ENCODE measurements at places on chromosomes 16 and 17.
A peak's percentile ranks its signal among the peaks of the same experiment; 100 is the strongest.

DNA sequence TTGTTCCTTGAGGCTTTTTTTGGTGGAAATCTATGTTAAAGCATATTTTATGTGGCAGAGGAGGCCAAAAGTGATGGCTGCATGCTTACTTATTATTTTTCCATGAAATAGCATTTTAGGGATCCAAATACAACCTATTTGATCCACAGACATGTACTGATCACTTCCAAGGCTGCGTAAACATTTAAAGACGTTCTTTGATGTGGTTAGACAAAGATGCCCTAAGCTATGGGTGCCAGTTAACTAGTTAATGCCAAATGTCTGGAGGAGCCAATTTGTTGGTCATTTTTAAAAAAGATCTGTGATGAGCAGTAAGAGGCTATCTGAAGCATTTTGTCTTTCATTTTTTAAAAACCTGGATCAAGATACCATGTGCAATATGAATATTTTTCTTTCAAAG lies 17.3 kb upstream of the PRKCA start:
- no peak for DNase-seq

- no peak for DNase-seq
Observed at GRCh38 chr17:49020609-49021008, 23.4 kb downstream of the IGF2BP1 start.

- no peak for DNase-seq
Observed at GRCh38 chr16:23505180-23505665, 5.1 kb downstream of the GGA2 start.

- no peak for DNase-seq
Observed at GRCh38 chr16:59463776-59464175, 729.7 kb upstream of the GOT2 start.

DNA sequence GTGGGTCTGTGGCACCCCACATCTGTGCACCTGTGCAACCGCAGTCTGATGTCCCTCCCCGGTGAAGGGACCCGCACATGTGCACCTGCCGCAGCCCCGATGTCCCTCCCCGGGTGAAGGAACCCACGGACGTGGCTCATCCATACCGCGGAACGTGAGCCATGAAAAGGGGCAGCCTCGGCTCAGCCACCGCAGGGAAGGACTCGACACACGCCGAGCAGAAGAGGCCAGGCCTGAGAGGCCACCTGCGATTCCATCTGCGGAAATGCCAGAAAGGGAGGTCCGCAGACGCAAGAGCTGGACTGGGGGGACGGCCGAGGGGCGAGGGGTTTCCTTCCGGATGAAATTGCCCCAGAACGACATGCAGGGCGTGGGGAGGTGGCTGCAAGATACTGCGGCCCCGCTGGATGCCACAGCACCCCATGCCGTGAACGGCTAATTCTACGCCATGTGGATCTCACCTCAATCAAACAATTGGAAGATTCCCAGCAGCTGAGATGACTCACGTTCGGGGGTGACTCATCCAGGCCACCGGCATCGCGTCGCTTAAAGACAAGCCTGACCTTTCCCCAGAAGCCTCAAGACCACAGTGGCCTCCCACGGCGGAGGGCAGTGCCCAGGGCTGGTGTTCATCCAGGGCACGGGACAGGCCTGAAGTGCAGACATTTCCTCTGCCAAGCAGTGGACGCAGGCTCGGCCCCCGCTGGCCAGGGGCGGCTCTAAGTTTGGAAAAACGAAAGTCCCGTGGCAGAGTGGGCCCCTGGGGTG lies 21.0 kb downstream of the SOX8 start:
- no peak for DNase-seq

- peak; percentile 20 for DNase-seq
Observed at GRCh38 chr17:35889818-35890773, 9.9 kb upstream of the CCL5 start.

DNA sequence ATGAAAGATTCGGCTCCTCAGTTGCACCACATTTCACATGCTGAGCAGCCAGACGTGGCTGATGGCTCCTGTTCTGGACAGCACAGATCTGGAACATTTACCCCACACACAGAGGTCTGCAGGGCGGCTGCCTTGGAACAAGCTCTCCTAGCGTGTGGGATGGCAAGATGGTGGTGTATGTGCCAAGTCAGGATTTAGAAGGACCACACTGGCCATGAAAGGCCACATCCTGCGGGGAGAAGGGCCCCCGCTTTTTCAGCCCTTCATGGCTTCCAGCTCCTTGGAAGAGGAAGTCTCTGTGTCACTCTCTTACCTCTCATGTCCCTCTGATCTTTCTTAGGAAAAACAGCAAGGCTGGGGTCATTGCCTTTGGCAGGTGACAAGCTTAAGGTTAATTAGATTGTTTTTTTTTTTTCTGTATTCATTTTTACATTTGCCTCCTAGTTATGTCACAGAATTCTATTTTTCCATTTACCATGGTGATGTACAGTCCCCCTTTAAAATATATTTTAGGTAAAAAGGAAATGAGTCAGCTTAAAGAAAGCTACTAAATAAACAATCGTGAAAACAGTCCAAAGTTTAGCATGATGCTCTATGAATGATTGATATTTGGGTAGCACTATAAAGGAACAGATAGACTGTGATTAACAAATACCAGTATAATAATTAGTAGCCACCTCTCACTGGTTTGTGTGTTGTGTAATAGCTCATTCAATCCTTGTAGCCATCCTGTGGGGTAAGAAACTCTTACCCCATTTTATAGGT lies 396.6 kb downstream of the CPPED1 start:
- DNase-seq = no peak

- DNase-seq = no peak
Observed at GRCh38 chr17:45888392-45888791, 6.0 kb upstream of the MAPT start.

- no peak for DNase-seq
Observed at GRCh38 chr16:57592591-57593003, 35.8 kb upstream of the ADGRG1 start.

GRCh38 chr17:64115822-64116534 lies 14.0 kb downstream of the ERN1 start:
- DNase-seq = no peak

DNA sequence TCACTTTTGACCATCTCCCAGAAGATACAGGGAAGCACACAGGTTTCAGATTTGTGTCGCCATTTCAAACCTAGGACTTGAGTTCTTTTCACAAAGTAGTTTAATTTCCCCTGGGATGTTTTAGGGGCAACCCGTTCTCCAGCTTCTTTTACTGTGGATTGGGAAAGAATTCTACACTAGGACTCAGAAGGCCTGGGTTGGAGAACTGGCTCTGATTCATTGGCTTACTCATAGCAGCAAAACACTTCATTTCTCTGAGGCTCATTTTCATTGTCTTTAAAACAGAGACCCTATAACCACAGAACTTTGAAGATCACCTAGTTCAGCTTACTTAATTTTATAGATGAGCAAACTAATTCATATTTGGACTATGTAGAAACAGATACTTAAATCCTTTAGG lies 175.9 kb upstream of the SALL1 start:
- DNase-seq = no peak

DNA sequence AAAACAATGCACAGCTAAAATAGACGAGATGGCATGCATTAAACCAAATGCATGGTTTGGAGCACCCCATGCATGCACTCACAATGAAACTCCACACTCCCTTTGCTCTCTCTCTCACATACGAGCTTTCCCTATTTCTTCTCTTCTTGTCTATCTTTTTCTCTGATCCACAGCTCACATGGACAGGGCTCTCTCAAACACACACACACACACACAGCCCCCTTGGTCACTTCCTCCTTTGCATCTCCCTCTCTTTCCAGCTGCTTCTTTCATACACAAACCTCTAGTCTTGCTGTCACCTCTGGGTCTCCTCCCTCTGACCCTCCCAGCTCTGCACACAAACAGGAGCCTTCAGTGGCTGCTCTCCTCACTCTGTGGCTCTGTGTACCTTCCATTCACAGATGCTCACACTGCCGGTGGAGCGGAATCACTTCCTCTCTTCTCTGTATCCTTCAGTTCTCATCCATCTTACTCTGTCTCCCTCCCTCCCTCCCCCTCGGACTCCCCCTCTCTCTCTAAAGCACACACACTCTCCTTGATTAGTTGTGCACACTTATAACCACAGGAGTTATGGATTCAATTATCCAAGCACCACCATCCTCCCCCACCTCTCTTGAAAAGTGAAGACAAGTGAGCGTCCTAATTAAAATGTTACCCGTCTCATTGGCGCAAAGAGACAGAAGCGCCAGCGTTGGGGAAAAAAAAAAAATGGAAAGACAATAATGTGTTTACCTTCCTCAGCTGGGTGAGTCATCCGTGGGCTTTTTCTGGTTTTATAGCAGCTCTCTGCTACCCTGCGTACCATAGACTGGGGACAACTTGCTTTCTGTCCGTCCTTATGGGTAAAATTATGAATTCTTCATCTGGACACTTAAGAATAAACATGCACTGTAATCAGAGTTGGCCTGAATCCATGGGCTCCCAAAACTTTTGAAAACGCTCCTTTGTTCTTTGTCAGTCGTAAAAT lies 90.8 kb downstream of the SHISA6 start:
- no peak for DNase-seq

DNA sequence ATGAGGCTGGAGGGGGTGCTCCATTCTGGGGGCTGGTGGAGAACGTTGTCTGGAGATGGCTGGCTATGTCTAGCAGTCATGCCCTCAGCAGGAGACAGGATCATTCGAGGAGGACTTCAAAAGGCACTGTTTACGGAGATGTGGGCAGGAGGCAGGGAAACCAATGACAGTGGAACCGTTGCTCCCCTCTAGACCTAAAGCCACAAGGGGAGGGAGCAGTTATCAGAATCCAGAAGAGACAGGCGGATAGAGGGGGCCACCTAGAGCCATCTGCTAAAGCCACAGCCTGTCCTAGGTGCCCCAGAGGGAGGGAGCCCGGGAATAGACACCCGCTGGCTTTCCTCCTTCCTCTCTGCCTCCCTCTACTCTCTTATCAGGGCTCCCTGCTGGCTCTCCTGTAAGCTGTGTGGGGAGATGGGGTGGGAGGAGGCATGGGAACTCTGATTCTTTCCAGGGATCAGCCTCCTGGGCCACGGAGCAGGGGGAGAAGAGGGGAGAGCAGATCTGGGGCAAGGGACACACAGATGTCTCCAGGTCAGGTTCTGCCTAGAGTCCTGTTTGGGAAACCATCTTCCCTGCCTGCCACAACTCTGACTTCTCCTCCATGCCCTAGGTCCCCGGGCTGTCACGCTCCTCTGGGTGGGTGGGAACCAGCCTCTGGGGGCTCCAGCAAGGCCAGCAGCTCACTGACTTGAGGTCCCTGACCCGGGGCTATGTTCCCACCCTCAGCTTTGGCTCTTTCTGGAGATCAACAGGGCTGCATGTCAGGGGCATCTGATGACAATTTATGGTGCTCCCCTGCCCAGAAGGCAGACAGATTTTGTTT lies 42.3 kb downstream of the IRX3 start:
- DNase-seq = no peak

GRCh38 chr17:34782271-34782670 lies 179.0 kb downstream of the CCT6B start:
- DNase-seq = no peak

- DNase-seq = no peak
Observed at GRCh38 chr17:1040216-1040600, 43.3 kb downstream of the TIMM22 start.

- DNase-seq = no peak
Observed at GRCh38 chr16:69762814-69763598, 874 bp downstream of the WWP2 start.

DNA sequence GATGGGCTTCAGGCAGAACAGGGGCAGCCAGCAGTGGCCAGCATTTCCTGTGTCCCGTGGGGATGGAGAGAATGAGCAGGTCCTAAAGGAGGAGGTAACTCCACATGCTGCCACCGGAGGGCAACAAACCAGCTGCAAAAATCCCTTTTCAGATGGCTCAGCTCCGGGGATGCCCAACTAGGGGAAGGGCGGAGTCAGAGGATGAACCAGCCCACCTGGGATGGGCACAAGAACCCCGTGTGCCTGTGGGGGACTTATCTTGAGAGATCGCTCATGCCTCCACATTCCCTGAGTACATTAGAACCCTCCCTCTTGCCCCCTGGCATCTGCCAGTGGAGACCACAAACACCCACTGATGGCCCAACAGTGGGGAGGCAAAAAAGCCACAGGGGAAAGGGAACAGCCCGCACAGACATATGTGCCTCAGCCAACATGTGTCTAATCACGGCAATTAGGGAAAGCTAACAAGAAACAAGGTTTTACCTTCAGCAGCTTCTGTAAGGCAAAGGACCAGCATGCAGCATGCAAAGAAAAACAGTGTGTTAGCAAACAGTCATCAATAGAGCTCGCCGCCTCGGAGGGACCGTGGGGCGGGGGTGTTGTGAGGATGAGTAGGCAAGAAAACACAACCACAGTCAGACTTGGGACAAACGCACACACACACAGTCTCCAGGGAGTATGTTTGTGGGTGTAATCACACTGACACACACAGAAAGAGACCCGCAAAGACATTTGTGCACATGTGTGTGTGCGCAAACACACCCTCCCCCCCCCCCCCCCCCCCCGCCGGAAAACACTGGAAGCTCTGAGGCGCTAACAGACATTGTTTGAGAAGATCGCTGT lies 64.0 kb downstream of the MYO18A start:
- DNase-seq = peak; percentile 65

- no peak for DNase-seq
Observed at GRCh38 chr17:63841350-63842172, 924 bp downstream of the SMARCD2 start.

DNA sequence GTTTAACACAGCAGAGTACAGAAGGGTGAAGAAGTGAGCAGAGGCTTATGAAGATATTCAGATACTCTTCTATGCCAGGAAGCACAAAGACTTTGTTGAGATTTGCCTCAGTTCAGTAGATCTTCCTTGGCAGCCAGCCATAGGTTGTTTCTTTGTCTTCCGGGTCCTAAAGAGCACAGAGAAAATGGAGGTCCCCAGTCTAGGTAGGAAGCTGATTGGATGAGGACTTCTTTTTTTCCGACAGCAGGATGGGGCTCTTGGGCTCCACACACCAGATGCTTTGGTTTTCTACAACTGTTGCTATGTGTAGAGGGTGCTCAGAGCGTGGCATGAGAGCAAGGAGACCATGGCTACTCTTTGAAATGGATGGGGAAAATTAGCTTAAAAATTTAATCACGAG lies 8.3 kb upstream of the CDC6 start:
- DNase-seq = no peak

GRCh38 chr17:75875182-75875939 lies 3.0 kb downstream of the TRIM47 start:
- DNase-seq = no peak

All from DMS 273 treated with DMSO at 0.1 percent for 48 hours (cell line).